ENCODE measurements at places on chromosomes 5 and 9. TPM values are rescaled to one million over a fixed set of nuclear protein-coding genes. Genes with fewer than 3 reads are reported as not detected.

Gene ARL14EPL
- total RNA-seq: not detected

Gene ARHGEF39
- 0.94 TPM for total RNA-seq

Gene ZNF366
- total RNA-seq: 0.94 TPM

Gene TNC
- total RNA-seq: 73.6 TPM

Gene SPATA31A3
- total RNA-seq: not detected

Gene RPL35
- 686 TPM for total RNA-seq

Gene BASP1
- total RNA-seq: 359 TPM

Gene GPX8
- total RNA-seq: 4.4 TPM

Gene IFNA17
- not detected for total RNA-seq

Gene NFIL3
- 31.4 TPM for total RNA-seq

Gene DMRTA1
- 0.62 TPM for total RNA-seq

Gene NRG2
- 4.1 TPM for total RNA-seq

Gene NME5
- 9.4 TPM for total RNA-seq
